ENCODE measurements at places on chromosomes 3 and 15.

GRCh38 chr3:23256741-23257435 is 53.8 kb downstream of the UBE2E2 start:
- no peak for DNase-seq

DNA sequence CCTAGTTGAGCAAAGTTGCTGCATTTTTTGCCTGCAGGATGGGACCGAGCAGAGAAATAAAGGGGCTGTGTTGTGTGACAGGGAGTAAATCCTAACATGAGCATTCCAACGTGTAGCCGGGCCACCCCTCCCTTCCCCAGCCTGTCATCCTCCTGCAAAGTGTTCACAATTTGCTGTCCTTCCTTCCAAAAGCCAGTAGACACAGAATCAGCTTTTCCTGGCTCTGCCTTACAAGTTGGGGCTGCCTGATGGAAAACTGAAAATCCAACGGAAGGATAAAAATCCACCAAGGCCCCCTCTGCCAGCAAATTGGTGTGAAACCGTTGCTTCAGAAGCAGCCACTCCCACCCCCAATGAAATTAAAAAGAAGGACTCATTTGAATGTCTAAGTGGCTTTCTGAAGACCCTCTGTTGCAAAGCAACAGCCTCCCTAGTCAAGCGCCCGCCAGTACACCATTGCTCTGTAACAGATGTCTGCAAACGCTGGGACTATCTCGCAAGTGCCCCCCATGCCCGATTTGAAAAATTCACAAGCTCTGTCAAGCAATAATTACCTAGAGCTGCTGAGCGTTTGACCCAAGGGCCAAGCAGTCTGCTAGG is 665 bp downstream of the FRMD4B start:
- DNase-seq, result no peak

DNA sequence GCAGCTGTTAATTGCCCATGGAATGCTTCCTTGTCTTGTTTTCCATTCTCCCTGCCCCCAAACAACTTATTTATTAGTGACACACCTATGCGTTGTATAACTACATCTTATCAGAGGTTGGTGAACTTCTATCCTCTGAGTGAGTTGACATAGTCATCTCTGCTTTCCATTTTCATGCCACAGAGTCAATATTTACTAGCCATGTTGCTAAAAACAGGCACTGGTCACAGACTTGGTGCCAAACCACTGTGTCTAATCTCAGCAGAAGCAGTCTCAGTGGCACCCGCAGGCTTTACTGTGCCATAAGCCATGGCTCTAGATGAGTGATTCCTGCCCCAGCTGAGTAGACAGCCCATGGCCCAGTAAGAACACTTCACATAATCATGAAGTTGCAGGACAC is 26.5 kb downstream of the DAPK2 start:
- no peak for DNase-seq

GRCh38 chr3:13851997-13852637 is 27.8 kb downstream of the WNT7A start:
- no peak for DNase-seq

DNA sequence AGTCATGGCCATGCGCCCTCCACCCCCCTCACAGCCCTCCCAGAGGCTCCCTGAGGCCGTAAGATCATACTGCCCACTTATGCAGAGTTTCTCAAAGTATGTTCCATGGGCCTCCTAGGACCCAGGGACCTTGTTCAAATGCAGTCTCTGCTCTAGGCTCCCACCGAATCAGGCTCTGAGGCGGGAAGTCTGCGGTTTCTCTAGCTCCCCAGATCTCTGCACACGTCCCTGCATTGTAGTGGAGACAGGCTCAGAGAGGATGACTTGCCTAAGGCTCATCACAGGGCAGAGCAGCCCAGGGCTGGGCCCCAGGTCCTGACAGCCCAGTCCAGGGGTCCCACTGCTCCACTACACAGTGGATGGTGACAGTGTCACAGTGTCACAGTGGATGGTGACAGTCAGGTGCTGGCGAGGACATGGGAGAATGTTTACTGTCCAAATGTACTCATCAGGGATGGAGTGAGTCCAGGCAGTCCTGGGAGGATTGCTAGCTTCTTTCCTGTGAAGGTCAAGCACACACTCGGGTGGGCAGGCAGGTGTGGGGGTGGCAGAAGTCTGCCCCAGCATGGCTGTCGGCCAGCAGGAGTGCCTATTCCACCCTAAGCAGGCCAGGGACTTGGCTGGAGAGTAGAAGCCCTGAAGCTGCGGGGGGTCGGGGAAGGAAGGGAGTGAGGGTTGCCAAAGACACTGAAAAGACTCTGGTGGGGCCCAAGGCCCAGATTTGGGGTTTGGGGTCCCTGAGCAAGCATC is 12.4 kb downstream of the ANKRD63 start:
- no peak for DNase-seq

DNA sequence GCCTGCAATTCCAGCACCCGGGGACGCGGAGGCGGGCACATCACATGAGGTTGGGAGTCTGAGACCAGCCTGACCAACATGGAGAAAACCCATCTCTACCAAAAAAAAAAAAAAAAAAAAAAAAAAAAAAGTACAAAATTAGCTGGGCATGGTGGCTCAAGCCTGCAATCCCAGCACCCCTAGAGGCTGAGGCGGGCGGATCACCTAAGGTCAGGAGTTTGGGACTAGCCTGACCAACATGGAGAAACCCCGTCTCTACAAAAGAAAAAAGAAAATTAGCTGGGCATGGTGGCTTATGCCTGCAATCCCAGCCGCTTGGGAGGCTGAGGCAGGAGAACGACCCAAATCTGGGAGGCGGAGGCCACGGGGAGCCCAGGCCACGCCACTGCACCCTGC is 7.5 kb upstream of the FAN1 start:
- no peak for DNase-seq

DNA sequence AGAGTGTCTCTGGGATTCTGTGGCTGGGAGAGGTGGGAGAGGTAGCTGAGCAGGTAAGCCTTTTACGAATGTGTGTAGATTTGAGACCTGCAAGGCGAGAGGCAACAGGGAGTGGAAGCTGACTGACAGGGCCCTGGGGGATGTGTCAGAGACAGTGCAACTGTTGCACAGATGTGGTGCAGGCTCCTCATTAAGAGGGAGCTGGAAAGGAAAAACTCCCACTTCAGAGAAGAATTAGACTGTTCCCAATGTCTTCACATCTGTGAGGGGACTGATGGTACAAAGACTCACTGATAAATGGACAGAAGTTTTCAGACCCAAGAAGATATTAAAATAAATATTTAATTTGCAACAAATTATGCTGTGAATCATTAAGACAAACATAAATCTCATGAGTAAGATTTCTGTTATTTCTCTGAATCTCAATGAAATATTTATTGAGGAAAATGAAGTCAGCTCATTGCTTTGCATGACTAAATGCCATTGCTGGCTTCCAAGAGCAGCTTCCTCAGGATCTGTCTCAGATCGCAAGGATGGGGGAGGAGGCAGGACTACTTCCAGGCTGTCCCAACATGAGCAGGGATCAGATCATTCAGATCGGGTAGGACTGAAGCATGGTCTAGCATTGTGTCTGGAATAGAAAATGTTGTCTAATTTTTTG is 127.3 kb upstream of the ROPN1 start:
- no peak for DNase-seq

DNA sequence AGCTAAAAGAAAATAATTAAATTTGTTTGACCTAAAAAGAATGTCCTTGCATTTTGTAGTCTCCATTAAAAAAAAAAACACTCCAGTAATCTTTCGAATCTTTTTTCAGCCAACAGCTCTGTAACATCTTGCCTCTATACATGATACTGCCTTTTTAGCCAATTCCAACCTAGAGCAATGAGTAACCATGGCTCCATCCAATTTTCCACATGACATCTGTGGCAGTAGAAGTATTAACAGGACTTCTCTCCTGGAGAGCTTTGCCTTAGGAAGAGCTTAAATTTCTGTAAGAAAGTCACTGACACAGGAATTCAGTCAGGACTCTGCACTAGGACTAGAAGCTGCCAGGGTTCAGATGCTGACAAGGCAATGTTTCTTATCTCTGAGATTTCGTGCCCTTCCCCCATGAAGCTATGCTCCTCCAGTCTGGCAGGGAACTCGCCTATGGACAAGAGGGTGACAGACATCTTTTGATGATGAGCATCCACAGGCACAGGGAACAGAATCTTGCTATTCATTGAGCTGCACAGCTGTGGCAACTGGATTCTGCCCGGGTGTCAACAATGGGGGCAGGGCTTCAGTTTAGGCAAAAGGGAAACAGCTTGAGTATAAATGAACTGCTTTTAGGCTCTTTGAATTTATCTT is 81.8 kb downstream of the ALCAM start:
- DNase-seq, result no peak

DNA sequence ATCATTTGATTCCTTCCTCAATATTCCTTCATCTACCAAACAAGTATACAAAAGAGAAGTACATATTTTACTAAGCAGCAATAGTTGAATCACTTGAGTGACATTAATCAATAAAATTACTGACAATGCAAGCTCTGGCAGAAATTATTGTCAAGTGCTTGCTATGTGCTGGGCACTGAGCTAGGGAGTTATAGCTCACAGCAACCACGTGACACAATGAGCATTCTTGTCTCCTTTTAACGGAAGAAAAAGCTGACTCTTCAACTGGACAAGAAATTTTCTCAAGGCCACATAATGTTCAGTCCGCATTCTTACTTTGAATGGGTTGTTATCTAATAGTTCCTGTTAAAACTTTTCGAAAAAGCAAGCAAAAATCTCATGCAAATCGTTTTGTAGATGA is 500.1 kb downstream of the PYDC2 start:
- DNase-seq, result no peak

- DNase-seq, result peak; percentile 18
Measured at GRCh38 chr3:142447301-142447851, 461 bp downstream of the XRN1 start.

DNA sequence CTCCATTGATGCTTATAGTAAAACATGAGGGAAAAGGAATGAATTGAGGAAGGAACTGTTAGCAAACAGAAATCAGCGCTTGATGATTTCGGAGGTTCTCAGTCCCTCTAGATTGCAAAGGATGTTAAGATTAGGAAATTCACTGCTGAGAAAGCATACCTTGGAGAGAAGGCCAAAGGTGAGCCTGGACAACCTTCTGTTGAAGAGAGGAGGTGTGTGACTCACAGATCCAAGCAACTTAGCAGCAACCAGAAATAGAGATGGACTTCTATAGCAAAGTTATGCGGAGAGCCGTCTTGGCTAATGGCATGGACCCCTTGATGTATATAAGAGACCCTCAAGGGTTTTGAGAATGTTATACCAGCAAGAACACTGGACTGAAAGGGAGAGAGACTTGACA is 114.3 kb downstream of the EEFSEC start:
- DNase-seq, result no peak

- no peak for DNase-seq
Measured at GRCh38 chr15:29623116-29623639, 199.1 kb downstream of the TJP1 start.

DNA sequence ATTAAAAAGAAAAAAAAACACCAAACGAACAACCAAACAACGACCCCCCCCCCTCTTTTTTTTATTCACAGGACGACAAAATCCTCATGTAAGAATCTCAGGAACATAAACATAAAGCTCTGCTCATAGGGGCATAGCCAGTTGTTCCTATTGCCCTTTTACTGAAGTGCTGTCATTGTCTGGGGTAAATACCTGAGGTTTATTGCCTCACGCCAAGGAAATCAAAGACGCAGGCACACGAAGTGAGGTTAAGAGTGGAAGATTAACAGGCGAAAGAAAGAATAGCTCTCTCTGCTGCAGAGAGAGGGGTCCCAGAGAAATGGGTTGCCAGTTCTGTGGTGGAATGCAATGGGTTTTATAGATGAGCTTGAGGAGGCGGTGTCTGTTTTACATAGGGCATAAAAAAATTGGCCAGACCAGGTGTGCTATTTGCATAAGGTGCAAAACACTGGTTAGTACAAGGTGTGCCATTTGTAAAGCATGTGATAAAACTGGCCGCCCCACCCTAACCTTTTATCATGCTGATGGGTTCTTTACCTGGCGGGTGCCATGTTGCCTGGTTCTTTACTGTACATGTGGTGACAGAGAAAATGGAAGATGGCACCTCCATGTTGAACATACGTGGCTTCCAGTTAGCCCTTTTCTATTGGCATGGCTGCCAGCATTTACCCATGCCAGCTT is 257.6 kb upstream of the ZPLD1 start:
- DNase-seq, result no peak

DNA sequence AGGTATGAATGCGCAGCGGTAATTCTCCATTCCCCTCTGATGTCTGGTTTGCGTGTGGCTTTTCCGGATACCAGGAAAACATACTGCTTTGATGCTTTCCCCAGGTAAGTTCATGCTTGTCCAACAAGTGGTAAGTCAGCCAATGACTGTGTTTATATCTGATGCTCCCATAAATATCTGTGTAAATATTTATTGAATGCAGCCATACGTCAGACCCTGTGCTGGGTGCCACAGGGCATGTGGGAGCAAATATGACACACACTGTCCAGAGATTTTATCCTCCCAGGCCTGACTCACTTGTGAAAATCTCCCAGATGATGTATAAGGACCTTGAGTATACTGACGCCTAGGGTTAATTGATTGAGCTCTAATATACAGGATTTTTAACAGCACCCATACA is 29.6 kb upstream of the CEMIP start:
- no peak for DNase-seq

GRCh38 chr3:13746385-13746784 is 133.5 kb downstream of the WNT7A start:
- no peak for DNase-seq

GRCh38 chr3:179486806-179487205 is 35.5 kb upstream of the GNB4 start:
- no peak for DNase-seq

DNA sequence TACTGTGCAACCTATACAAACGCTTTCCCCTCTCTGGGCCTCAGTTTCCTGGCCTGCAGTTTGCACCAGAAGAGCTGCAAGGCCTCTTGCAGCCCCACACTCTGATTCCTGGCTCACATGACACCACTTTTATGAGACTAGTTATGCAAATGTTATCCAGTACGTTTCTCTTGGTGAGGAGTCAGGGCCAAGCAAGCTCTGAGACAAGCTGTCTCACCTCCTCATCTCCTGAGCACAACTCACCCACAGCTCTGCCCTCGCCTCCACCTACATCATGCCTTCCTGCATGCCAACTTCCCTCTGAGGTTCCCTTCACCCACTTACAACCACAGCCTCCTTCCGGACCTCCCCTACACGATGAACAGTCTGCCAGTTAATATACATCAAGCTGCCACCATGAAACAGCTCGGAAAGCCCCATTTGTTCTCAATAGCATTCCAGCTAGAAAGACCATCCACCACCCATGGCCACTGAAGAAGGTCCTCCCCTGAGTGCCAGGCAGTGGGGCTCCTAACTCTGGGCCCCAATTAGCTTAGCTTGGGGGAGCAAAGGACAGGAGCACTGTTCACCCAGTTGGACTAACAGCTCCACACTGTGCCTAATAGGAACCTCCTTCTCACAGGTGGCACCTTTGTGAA is 25.0 kb downstream of the CRYGS start:
- peak; percentile 63 for DNase-seq

GRCh38 chr3:133992381-133992780 is 37.3 kb downstream of the SLCO2A1 start:
- DNase-seq, result no peak

GRCh38 chr3:120681506-120682038 is 467 bp downstream of the HGD start:
- DNase-seq, result no peak

- no peak for DNase-seq
Measured at GRCh38 chr15:100468285-100468684, 60.5 kb downstream of the CERS3 start.

GRCh38 chr15:78290222-78290621 is 9.2 kb downstream of the SKIC8 start:
- DNase-seq, result no peak

- DNase-seq, result no peak
Measured at GRCh38 chr15:31004220-31004733, 12.8 kb upstream of the MTMR10 start.

GRCh38 chr15:82646250-82647044 is 716 bp downstream of the CPEB1 start:
- DNase-seq, result no peak

GRCh38 chr3:53617893-53618523 is 123.6 kb downstream of the CACNA1D start:
- no peak for DNase-seq

All from stimulated activated CD4-positive, alpha-beta T cell treated with anti-CD3 and anti-CD28 coated beads, TNF-alpha, amount 100 ng/mL, for 4 hours (primary cell).